ENCODE measurements at places on chromosomes 16 and 17. TPM values are rescaled to one million over a fixed set of nuclear protein-coding genes. Genes with fewer than 3 reads are reported as not detected.

Gene SRR
- 10.1 TPM for total RNA-seq

Gene CX3CL1
- not detected for total RNA-seq

Gene CRYBA1
- total RNA-seq = not detected

Gene ZNF624
- total RNA-seq = 13.5 TPM

Gene ZNF830
- total RNA-seq = 45.4 TPM

GRCh38 chr17:75110234-75110937 lies 617 bp downstream of the ARMC7 start:
- DNase-seq = peak; percentile 51
- H3K27ac ChIP-seq = peak overlapping the region; percentile 56
- peak overlapping the region; percentile 84 for H3K4me3 ChIP-seq

DNA sequence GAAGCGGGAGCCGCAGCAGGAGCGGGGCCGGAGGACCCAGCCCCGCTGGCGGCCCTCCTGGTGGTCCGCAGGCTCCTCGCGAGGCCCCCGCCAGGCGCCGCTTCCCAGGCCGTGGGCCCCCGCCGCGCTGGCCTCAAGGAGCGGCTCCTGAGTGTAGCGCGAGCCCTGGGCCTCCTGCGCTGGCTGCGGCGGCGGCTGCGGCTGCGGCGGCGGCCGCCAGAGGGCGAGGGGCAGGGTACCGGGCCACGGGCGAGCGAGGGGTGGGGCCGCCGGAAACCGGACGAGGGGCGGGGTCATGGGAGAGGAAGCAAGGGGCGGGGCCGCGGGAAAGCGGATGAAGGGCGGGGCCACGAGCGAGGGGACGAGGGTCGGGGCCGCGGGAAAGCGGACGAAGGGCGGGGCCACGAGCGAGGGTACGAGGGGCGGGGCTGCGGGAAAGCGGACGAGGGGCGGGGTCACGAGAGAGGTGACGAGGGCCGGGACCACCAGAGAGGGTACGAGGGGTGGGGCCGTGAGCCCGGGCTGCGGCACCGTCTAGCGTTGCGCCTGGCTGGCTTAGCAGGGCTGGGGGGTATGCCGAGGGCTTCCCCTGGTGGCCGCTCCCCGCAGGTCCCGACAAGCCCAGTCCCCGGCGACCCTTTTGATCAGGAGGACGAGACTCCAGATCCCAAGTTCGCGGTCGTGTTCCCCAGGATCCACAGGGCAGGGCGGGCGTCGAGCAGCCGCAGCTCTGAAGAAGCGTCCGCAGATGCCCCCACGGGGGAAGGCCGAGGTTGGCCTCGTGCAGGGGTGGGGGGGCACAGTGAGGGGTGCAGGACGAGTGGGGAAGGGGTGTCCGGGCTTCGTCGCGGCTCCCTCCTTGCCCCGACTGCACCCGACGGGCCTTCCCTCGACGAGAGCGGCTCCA lies 1.7 kb downstream of the MYO15B start:
- H3K4me1 ChIP-seq = peaks cover 20% of the 10 kb centered on the region
- peak overlapping the region; percentile 89 for H3K27ac ChIP-seq
- peak; percentile 95 for DNase-seq
- H3K36me3 ChIP-seq = no peaks in the 10 kb centered on the region
- H3K4me3 ChIP-seq = peak overlapping the region; percentile 82

GRCh38 chr17:16973760-16974540 lies 2.0 kb upstream of the TNFRSF13B start:
- H3K4me1 ChIP-seq = peaks cover 99% of the 10 kb centered on the region
- H3K27ac ChIP-seq = peak overlapping the region; percentile 71
- H3K36me3 ChIP-seq = no peaks in the 10 kb centered on the region
- H3K27me3 ChIP-seq = no peaks in the 10 kb centered on the region
- H3K4me3 ChIP-seq = no peak overlapping the region

DNA sequence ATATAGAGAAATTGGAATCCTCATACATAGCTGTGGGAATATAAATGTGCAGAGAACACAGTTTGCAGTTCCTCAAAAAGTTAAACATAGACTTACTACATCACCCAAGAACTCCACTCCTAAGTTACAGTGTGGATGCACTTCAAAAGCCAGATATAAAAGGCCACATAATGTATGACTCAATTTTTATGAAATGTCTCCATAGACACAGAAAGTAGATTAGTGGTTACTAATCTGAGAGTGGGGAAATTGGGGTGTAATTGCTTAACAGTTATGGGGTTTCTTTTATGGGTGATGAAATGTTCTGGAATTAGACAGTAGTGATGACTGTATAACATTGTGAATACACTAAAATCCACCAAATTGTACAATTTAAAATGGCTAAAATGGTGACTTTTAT lies 60.9 kb downstream of the CACNG1 start:
- H3K4me3 ChIP-seq = no peak overlapping the region
- H3K27ac ChIP-seq = no peak overlapping the region
- H3K4me1 ChIP-seq = no peaks in the 10 kb centered on the region

DNA sequence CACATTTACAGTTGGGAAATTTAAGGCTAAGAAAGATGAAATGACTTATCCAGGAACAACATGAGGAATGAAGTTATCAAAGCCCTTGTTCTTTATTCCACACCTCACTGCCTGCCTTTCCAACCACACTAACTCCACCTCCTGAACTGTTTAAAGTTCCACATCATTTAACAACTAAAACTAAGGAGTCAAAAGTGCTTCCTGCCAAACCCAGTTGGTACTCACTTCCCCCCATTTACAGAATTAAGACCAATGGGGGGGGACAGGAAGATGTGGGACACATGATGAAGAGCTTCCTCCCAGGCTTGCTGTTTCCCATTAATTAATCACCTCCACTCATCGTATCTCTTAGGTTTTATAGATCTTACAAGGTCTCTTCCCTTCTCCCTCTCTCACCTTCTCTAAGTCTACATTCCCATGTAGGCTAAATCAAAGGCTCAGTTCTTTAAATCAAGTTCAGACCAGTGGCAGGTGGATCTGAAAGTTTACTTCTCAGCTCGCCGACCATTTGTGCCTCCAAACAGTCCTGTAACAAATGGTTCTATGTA lies 19.2 kb upstream of the TMEM101 start:
- H3K36me3 ChIP-seq = peaks cover 43% of the 10 kb centered on the region
- DNase-seq = no peak
- H3K4me1 ChIP-seq = peaks cover 6% of the 10 kb centered on the region
- no peak overlapping the region for H3K4me3 ChIP-seq

- no peaks in the 10 kb centered on the region for H3K36me3 ChIP-seq
- no peak overlapping the region for H3K4me3 ChIP-seq
- no peak for DNase-seq
- no peaks in the 10 kb centered on the region for H3K27me3 ChIP-seq
- H3K27ac ChIP-seq = no peak overlapping the region
- H3K4me1 ChIP-seq = no peaks in the 10 kb centered on the region
These were observed 4.0 kb downstream of the TPSG1 start for GRCh38 chr16:1220841-1221627.

- no peak overlapping the region for H3K27ac ChIP-seq
- no peaks in the 10 kb centered on the region for H3K27me3 ChIP-seq
- H3K4me3 ChIP-seq = no peak overlapping the region
- no peaks in the 10 kb centered on the region for H3K4me1 ChIP-seq
These were observed 73.5 kb downstream of the ZNF423 start for GRCh38 chr16:49782405-49782804.

GRCh38 chr17:75459590-75460267 lies 3.3 kb downstream of the TMEM94 start:
- H3K4me3 ChIP-seq = no peak overlapping the region
- H3K4me1 ChIP-seq = peaks cover 14% of the 10 kb centered on the region
- H3K27me3 ChIP-seq = no peaks in the 10 kb centered on the region
- H3K36me3 ChIP-seq = no peaks in the 10 kb centered on the region
- no peak overlapping the region for H3K27ac ChIP-seq
- DNase-seq = no peak

DNA sequence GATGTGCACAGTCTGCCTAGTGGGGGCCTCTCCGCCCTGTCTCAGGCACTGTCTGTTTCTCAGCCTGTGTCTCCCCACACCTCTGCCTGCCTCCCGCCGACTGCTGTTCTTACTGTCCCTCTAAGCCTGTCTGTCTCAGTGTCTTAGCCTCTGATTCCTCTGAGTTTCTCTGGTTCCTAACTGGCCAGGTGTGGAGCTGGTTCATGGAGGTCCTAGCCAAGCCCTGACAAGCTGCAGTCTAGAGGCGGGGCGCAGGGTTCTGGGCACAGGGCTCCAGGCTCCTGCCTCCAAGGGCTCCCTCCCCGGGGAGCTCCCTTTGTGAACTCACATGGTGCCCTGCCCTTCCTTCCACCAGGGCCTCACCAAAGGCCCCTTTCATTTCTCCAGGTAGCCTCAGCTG lies 19.4 kb downstream of the C17orf100 start:
- no peak overlapping the region for H3K27ac ChIP-seq
- no peaks in the 10 kb centered on the region for H3K4me1 ChIP-seq
- no peak for DNase-seq
- no peaks in the 10 kb centered on the region for H3K36me3 ChIP-seq

GRCh38 chr17:61616783-61617182 lies 25.8 kb upstream of the NACA2 start:
- no peak for DNase-seq
- H3K4me1 ChIP-seq = peaks cover 3% of the 10 kb centered on the region
- no peak overlapping the region for H3K27ac ChIP-seq
- no peaks in the 10 kb centered on the region for H3K36me3 ChIP-seq

DNA sequence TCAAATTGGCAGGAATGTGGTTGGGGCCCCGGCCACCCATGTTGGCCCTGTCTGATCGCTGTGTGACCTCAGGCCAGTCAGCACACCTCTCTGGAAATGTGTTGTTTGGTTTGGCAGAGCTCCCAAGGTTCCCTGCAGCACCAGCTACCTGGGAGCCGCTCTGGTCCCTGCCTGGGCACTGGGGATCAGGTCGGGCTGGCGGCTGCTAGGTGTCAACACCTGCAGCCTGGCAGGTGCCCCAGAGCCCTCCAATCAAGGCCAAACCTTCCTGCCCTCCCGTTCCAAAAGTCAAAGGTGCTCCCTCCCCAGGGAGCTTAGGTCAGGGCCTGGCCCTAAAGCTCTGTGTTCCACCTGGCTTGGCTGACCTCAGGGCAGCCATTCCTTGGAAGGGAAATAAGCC lies 55.9 kb downstream of the ZDHHC7 start:
- DNase-seq = no peak
- no peak overlapping the region for H3K27ac ChIP-seq
- no peak overlapping the region for H3K4me3 ChIP-seq
- H3K36me3 ChIP-seq = no peaks in the 10 kb centered on the region
- H3K27me3 ChIP-seq = no peaks in the 10 kb centered on the region

DNA sequence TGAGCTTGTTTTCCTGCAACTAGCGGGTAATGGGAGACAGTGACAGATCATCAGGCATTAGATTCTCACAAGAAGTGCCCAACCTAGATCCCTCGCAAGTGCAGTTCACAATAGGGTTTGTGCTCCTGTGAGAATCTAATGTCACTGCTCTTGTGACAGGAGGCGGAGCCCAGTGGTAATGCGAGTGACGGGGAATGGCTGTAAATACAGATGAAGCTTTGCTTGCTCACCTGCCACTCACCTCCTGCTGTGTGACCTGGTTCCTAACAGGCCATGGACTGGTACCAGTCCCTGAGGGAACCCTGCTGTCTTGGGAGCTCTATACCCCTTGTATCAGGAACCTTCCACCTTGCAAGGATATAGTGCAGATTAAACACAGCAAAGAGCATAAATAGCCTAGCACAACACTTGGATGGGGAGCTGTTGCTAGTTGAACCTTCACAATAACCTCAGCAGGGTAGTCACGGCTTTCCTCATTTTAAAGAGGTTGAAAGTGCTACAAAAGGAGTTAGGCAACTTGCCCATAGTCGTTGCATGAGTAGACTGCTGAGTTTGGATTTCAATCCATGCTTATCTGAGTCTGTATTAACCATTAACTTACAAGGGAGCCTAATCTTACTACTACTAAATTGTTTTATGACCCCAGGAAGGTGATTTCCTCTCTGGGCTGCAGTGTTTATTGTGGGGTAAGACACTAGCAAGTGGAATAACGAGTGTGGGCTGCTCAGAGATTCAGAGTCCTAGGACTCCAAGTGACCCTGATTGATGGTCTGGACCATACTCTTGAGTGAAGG lies 156.6 kb upstream of the ZFHX3 start:
- H3K27me3 ChIP-seq = no peaks in the 10 kb centered on the region
- no peak for DNase-seq
- H3K4me3 ChIP-seq = no peak overlapping the region
- no peaks in the 10 kb centered on the region for H3K4me1 ChIP-seq
- no peaks in the 10 kb centered on the region for H3K36me3 ChIP-seq
- H3K27ac ChIP-seq = no peak overlapping the region

GRCh38 chr17:79082311-79083190 lies 7.9 kb downstream of the ENGASE start:
- no peak overlapping the region for H3K4me3 ChIP-seq
- peaks cover 51% of the 10 kb centered on the region for H3K36me3 ChIP-seq
- H3K27me3 ChIP-seq = no peaks in the 10 kb centered on the region

GRCh38 chr17:66233023-66233753 lies 4.0 kb upstream of the APOH start:
- no peaks in the 10 kb centered on the region for H3K4me1 ChIP-seq
- no peak for DNase-seq
- no peak overlapping the region for H3K4me3 ChIP-seq
- H3K27ac ChIP-seq = no peak overlapping the region

DNA sequence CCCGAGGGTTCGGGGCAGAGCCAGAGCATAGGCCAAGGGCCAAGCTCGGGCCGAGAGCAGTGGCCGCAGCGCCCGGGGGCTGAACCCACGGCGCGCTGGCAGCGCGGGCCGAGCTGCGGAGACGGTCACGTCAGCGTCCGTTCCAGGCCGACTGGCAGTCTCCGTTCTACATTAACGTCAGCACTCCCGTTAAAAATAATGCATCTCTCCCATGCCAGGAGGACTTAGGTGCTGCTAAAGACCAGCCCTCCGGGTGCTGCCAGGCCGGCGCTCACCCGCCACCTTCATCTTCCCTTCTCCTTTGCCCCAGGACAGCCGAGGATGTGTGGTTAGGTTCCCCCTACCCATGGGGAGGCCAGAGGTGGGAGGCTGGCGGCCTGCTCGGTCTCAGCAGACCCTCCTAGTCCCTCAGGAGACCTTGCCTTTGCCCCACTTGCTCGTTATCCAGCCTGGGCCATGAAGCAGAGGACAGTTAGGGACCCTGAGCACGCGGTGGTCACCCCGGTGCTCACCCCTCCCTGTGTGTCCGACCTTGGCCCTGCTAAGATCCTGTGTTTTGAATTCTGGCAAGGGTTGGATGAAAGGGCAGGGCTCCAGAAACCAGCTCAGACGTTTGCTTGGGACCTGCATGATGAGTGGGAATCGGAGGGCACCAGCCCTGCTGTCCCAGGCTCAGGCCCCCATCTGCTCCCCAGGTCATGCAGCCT lies 572 bp downstream of the MPG start:
- H3K27me3 ChIP-seq = no peaks in the 10 kb centered on the region
- H3K27ac ChIP-seq = peak overlapping the region; percentile 75
- peaks cover 16% of the 10 kb centered on the region for H3K36me3 ChIP-seq
- peaks cover 25% of the 10 kb centered on the region for H3K4me1 ChIP-seq
- DNase-seq = no peak
- H3K4me3 ChIP-seq = peak overlapping the region; percentile 24

- H3K27me3 ChIP-seq = no peaks in the 10 kb centered on the region
- no peak overlapping the region for H3K27ac ChIP-seq
- DNase-seq = no peak
- no peak overlapping the region for H3K4me3 ChIP-seq
These were observed 130.0 kb downstream of the XYLT1 start for GRCh38 chr16:17340804-17341203.

- no peaks in the 10 kb centered on the region for H3K36me3 ChIP-seq
- no peaks in the 10 kb centered on the region for H3K27me3 ChIP-seq
- H3K27ac ChIP-seq = no peak overlapping the region
These were observed 740 bp upstream of the JPT2 start for GRCh38 chr16:1677339-1677738.
